CD4-positive, alpha-beta T cell treated with Interleukin-4 for 1 hour (primary cell): ENCODE measurements at places on chromosomes 2 and 18.

DNA sequence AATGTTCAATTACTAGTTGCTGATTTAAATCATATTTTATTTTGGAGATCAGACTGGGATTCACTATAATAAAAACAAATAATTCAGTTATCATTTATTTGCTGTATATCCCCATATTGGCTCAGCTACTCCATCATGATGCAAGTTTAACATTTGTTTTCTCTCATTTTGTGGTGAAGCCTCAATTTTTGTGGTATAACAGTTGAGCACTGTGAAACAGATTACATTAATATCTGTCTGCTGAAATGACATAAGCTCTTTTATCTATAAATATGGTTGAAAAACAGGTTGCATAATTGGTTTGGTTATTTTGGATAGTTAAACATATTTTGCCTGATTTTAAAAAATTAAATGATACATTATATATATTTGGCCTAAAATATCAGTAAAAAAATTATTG lies 67.7 kb downstream of the DPP4 start:
- DNase-seq, result no peak

DNA sequence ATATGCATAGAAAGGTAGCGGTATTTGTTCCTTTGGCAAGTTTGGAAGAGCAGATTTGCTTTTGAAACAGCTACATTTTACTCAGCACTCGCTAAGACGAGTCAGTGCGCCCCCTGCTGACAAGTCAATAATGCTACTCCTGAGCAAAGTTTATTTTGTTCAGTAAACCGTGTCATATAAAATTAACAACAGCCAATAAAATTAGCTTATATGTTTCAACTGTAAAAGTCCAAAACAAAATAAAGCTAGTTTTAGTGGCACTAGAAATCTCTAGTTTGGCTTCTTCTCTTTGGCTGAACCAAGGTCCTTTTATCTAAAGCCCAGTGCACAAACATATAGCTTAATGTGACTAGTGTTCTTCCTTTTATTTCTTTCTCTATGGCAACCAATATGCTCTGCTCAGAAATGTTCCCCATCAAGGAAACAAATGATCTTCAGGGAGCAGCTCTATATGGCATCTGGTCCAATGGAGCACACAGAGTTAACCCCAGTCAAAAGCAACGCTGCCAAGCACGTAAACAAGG lies 4.2 kb upstream of the POU3F3 start:
- peak; percentile 56 for DNase-seq

- DNase-seq, result no peak
These were observed 74.7 kb downstream of the MERTK start for GRCh38 chr2:111972955-111973565.

DNA sequence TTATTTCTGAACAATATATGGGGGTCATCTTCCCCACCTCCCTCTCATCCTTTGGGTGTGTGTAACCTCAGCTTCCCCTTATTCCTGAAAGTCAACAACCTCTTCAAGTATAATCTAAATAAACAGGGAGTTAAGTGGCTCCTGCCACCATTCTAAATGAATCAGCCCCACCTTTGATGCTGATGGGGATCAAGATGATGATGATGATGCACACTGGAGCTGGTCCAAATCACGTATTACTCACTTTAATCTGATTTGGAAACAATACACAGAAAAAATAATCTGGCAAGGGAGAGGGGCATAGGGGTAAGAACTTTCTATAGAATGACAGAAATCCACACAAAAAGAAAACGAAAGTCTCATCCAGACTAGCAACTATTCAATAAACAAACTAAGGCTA lies 7.1 kb downstream of the ACVR1 start:
- DNase-seq, result no peak

GRCh38 chr18:63097178-63097577 lies 222.4 kb downstream of the BCL2 start:
- DNase-seq, result no peak

DNA sequence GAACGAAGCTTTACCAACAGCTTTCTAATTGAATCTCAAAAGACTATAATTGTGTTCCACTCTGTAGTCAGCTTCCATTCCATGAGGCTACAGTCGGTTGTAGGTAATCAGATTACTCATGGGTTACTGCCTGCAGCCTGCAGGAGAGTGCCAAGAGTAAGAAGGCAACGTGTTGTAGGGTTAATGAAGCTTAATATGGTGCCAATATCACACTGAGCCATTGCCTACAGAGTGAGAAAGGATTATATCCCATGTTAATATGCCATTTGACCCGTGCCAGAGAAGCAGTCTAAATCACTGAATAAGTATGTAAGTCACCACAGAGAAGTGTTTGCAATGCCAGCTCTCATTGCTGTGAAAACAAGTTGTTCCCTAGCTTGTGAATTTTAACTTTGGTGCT lies 734.5 kb upstream of the ACVR2A start:
- no peak for DNase-seq

- DNase-seq, result no peak
These were observed 75.9 kb downstream of the ITGB1BP1 start for GRCh38 chr2:9347411-9347881.

GRCh38 chr2:238286551-238286950 lies 1.9 kb downstream of the PER2 start:
- no peak for DNase-seq

DNA sequence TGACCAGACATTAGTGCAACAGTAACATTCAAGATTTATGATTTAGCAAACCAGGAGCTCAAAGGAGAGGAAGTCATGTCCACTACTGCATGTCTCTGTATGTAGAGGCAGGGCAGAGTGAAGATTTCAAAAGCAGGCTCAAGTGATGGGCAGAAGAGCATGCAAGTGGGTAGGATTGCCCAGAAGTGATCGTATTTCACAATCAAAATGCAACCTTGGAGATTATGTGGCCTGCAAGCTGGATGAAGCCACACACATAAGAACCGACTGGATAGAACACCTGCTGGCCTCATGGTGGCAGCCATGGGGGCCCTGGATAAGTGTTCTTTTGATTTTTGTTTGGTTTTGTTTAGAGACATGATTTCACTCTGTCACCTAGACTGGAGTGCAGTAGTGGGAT lies 286.8 kb upstream of the RAB12 start:
- no peak for DNase-seq

- no peak for DNase-seq
These were observed 21.6 kb downstream of the DSG4 start for GRCh38 chr18:31398191-31398590.
